ENCODE measurements at places on chromosomes 2 and 18.

- DNase-seq: no peak
These were observed 246.1 kb downstream of the FBXO15 start for GRCh38 chr18:73901566-73901965.

DNA sequence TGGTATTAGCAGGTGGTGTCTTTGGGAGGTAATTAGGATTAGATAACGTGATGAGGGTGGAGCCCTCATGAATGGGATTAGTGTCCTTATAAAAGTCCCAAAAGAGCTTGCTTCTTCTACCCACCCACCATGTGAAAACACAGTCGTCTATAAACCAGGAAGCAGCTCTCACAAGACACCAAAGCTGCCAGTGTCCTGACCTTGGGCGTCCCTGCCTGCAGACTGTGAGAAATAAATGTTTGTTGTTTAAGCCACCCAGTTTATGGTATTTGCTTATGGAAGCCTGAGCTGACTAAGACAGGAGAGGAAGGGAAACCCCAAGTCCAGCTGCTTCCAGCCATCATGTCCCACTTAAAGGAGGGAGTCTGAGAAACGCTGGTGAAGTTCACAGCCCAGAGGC, 13.6 kb downstream of the ADI1 start:
- DNase-seq: no peak

GRCh38 chr2:69017080-69017479, 4.1 kb downstream of the ANTXR1 start:
- DNase-seq: no peak

DNA sequence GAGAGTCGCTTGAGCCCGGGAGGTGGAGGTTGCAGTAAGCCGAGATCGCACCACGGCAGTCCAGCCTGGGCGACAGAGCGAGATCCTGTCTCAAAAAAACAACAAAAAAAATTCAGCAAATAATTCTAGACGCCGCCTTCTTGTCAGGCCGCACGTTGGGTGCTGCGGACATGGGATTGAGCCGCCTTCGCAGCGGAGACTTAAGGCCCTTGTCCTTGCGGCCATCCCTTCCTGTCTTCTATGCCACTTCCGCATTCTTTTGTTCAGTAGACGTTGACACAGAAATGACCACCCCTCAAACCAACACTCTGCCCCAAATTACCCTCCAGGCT, 15.8 kb downstream of the PTPN18 start:
- no peak for DNase-seq

DNA sequence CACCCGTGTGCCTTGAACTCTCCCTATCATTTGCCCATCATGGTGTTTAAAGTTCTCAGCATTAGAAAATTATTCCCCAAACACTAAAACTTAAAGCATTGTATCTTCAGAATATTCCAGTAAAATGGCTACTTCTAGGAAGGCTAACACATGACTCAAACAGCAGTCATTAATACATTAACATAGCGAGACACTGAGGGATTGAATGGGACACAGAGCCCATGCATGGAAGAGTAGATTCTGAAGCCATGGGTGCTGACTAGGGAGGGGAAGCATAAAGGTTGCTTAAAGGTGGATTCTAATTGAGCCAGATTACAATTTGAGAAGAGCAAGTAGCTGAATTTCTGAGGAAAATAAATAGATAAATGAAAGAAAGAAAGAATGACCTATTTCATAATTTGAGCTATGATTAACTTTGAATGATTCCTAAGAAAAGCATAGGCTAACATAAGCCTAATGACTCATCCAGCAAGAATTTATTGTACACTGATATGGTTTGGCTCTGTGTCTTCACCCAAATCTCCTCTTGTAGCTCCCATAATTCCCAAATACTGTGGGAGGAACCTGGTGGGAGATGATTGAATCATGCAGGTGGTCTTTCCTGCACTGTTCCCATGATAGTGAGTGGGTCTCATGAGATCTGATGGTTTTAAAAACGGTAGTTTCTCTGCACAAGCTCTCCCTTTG, 79.8 kb upstream of the PIK3C3 start:
- DNase-seq: peak; percentile 70

DNA sequence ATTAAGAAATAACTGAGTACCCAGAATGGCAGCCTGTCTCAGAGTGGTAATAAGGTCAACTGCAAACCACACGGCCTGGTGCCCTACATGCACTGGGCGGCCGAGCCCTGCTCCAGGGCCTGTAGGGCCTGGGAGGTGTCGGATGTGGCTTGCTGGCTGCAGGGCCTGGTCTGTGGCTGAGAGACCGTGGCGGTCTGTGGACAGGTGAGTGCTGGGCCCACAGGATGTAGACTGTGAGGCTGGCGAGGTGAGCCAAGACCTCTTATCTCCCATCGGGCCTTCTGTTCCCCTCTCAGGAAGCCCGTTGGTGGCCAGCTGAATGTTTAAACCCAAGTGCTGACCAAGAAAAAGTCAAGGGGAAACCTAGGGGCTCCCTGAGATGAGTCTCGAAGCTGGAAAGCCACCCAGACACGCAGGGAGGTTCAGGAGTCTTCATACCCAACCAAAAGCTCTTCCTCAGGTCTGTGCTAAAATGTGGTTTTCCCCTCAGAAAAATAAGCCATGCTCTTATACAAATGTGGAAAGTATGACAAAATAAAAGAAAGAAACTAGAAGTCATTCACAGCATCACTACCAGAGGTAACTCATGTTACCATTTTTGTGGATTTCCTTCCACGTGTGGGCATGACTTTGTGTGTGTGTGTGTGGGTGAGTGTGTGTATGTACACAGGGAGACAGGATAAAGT, 47.7 kb upstream of the CTDP1 start:
- no peak for DNase-seq

DNA sequence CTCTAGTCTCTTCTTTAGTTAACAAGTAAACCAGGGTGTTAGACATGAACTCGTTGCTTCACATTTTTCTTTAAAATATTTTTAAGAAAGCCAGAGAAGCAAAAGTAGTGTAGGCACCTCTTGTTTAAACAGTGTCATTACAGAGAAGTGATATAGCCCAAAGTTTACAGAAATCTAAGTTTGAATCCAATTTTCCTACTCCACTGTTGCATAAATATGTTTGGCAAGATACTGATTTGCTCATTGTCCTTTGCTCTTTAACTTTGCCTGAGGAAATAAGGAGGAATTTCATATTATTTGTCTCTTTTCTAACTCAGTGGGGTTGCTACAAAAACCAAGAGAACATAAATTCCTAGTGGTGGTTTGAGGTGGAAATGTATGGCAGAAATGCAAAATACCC, 81.1 kb downstream of the PAX3 start:
- DNase-seq: no peak

Data from mammary epithelial cell (primary cell).